ENCODE measurements at places on chromosomes 4 and X.

- no peak for DNase-seq
Measured at GRCh38 chr4:121717680-121718237, 21.0 kb upstream of the ANXA5 start.

GRCh38 chr4:17347445-17347844, 164.4 kb downstream of the QDPR start:
- no peak for DNase-seq

GRCh38 chr4:138952411-138952810, 63.2 kb upstream of the NOCT start:
- DNase-seq: no peak

GRCh38 chr4:107130157-107130556, 94.0 kb upstream of the DKK2 start:
- DNase-seq: no peak

DNA sequence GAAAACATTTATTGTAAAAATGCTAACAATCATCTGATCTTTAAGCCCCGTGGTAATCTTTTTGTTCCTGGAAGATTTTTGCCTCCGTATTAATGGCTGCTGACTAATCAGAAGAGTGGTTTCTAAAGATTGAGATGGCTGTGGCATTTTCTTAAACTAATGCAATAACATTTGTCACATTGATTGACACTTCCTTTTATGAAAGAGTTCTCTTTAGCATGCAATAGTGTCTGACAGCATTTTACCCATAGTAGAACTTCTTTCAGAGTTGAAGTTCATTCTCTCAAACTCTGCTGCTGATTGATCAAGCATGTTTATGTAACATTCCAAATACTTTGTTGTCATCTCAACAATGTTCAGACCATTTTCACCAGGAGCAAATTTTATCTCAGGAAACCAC, 26.8 kb upstream of the UGT2B4 start:
- DNase-seq: no peak

GRCh38 chrX:45515262-45516215, 314.9 kb upstream of the DIPK2B start:
- DNase-seq: no peak

DNA sequence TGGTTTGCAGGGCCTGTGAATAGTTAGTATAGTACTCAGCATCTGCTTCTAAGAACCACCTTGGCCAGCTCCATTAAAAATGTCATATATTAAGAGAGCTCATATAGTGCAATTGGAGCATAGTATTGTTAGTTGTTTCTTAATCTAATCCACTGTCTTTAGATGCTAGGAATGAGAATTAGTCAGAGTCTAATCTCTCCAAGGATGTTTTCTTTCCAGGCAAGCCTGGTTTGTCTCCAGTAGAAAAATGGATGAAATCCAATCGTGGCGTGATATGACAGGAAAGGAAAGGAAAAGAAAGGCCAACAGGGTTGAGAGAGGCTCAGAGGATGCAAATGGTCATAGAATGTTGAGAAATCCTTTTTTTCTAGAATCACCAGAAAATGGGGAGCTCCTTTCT, 15.0 kb upstream of the TMEM164 start:
- no peak for DNase-seq

- DNase-seq: no peak
Measured at GRCh38 chrX:110419512-110419911, 60.9 kb downstream of the RTL9 start.

DNA sequence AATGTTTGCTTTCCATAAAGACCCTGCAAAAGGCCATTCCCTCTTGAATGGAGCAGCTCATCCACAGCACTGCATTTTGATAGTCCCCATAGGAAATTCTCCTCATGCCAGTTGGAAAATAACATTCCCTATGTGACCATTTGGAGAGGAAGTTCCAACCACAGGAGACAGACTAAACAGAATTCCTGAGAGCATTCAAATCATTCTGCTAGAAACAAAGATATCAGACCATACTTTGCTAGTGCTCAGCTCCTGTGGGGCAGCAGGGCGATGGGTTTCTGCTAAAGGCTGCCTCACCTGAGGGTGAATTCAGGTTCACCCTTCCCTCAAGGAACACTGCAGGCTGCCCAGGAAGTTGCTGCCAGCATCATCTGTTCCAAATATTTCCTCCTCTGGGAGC, 58.8 kb downstream of the LNX1 start:
- no peak for DNase-seq

GRCh38 chr4:110815950-110816349, 193.1 kb upstream of the PITX2 start:
- no peak for DNase-seq

DNA sequence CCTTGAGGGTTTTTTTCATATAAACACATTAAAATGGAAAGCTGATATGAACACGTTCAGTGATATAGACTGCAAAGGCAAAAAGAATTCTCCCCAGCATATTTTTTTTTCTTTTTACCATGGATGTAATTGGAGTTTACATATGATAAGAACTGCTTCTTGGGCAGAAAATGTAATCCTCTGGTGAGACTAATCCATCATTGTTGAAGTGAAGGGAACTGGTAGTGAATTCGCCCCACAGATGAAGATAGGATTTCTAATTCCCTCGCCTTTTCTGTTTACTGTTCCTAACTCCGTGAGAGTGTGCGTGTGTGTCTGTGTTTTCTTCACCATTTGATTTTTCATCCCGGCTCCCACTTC, 88.9 kb downstream of the GPR143 start:
- no peak for DNase-seq

DNA sequence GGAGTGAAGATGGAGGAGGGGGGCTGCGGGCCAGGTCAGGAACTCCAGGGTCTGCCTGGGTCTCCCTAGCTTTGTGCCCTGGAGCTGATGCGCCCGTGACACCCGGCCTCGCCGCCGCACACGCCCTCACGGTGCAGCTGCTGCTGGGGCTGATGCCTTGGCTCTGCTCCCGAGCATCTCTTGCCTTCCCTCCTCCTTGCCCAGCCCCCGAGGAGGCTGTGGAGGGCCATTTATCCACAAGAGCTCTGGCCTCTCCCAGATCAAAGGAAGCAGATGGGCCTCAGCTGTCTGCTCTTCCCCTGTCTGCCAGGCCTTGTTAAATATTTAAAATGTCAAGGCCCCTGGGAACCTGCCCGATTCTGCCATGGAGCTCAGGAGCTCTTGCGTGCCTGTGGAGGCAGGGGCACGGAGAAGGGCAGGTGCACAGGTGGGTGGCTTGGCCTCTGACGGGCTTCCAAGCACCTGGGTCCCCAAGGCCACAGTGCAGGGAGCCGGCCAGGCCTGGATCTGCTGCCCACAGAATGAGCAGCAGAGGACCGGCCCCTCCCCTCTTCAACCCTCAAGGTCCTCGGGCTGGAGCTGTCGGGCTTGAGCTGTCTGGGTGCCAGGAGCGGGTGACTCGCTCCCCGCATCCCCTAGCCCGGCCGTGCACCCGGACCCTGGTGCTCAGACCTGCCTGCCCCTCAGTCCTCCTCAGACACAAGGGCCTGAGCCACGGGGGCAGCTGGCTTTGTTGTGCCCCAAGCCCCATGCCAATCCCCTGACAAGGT, 20.3 kb downstream of the ATP2B3 start:
- DNase-seq: no peak

DNA sequence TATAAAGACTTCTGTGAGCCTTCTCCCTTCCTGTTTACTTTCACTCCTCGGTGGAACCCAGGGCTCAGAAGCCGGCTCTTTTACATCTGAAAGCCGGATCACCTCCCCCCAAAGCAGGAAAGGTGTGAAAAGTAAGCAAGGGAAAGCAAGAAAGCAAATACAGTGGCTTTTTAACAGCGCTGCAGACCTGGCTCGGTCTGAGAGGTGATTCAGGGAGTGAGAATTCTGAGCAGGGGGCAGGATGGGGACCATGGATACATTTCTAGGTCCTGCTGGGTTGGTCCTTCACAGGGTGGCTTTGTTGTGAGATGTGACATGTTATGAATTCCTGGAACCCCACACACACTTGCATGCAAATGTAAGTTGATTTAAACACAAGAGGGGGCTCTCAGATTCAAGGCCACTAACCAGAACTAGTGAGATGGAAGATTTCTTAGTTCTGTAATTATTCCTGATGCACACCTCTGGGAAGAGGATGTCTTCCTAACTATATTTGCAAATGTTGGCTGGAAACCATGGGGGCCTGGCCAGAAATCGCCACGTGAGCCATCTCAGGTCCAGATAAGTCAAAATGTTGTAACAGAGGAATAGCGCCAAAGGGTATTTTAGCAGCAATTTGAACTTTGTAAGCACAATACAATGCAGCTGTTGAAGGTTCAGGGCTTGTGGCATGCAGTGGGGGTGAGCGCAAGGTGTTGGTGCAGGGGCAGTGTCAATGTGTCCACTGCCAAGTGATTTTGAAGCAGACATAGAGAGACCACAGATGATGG, 670.1 kb upstream of the LCORL start:
- DNase-seq: no peak

- DNase-seq: no peak
Measured at GRCh38 chr4:93182722-93183121, 645.8 kb upstream of the ATOH1 start.

- no peak for DNase-seq
Measured at GRCh38 chrX:29535212-29536162, 679.9 kb upstream of the MAGEB2 start.

- no peak for DNase-seq
Measured at GRCh38 chrX:79117078-79117477, 27.4 kb upstream of the GPR174 start.

DNA sequence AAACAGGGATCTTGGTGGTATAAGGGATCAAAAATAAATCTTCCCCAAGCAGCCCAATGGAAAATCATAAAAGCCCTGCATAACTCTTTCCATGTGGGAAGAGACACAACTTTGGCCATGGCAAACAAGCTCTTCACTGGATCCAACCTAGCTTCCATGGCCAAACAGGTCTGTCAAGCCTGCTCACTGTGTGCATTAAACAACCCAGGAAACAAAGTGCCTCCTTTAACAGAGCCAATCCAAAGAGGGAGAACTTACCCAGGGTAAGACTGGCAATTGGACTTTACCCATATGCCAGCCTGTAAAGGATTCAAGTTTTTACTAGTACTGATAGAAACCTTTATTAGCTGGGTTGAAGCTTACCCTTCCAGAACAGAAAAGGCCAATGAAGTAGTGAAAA, 7.6 kb upstream of the HERC5 start:
- no peak for DNase-seq

DNA sequence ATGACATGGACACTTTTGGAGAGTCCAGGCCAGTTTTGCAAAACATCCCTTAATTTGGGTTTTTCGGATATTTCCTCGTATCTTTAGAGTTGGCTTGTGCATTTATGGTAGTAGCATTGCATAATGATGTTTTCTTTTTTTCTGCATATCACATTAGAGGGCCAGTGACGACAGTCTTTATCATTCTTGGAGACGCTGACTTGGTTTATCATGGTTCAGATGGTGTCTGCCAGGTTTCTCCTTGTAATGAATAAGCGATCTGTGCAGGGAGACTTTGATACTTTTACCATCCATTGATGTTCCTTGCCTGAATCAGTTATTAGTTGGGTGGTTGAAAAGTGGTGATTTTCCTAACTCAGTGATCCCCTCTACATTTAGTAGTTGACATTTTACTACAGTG, 46.6 kb downstream of the KIAA0232 start:
- DNase-seq: no peak

- DNase-seq: no peak
Measured at GRCh38 chr4:94965852-94966251, 208.1 kb downstream of the BMPR1B start.

DNA sequence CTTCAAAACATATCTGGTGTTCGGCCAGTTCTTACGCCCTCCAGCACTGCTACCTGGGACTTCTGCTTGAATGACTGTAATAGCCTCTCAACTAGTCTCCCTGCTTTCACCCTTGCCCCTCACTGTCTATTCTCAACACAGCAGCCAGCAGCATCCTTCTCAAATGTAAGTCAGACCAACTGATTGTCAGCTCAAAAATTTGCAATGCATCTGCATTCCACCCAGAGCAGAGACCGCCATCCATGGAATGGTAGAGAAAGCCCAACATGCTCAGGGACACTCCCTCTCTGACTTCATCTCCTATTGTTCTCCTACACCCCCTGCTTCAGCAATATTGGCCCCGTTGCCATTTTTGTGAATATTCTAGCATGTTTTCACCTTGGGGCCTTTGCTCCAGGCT, 5.9 kb downstream of the TLR7 start:
- DNase-seq: no peak

DNA sequence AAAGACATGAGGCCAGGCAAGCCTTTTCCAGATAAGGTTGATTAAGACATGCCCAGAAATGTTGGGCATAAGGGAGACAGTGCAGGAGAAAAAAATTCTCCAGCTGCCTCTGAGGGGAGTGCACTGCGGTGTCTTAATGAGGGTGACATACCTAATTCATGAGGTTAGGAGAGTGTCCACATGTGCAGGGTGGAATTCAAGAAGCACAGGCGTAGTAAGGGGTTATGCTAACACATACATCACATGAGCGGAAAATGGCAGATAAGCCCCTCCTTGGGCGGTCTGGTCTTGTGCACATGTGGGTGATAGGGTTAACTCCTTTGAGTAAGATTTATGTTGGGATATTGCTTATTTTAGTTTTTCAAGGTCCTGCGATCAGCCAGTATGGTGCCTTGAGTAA, 122.4 kb downstream of the PHKA2 start:
- DNase-seq: no peak

DNA sequence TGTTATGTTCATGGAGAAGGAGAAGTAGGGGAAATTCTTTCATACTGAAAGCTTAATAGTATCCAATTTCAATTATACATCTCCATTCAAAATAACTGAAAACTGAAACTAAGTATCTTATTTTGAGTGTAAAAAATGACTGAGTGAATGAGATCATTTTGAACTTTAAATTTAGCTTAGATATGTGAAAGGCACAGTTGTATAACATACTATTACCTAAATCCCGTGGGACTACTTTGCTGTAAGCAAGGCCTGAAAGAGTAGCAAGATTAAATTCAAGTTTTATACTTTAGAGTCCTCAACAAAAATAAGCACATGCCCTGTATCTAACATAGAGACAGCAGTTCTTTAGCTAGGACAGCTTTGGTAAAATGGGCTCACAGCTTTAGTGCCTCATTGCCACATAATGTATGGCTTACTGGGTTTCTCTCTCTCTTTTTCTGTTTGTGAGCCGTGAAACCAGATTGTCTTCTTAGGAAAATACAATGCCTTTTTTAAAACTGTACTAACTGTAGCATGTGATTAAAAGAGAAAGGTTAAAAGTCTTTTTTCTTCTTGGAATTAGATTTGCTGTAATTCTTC, 43.2 kb downstream of the GSTCD start:
- DNase-seq: no peak

DNA sequence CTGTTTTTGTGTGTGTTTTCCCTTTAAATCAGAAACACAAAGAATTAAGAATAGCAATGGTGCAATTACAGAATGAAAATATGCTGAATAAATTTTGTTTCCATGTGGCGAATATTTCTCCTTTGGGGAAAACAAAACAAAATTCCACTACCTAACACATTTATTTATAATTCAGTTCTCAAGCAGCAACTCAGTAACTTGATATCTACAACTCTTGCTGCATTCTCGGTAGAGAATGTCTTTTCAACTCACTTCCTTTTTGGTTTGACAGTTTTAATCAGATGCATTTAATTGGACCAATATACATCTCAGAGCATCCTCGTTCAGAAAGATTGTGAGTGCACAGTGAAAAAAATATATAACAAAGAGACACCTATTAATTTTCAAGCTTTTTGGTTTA, 30.8 kb downstream of the ZNF827 start:
- no peak for DNase-seq
